PC-9 (cell line): ENCODE measurements at places on chromosomes 1 and 21. TPM values are rescaled to one million over a fixed set of nuclear protein-coding genes. Genes with fewer than 3 reads are reported as not detected.

Gene HHIPL2
- total RNA-seq: 14.0 and 18.7 TPM in 2 replicates

Gene CRYAA
- total RNA-seq: not detected in 2 replicates

Gene SLFNL1
- total RNA-seq: 0.35 and 0.41 TPM in 2 replicates

Gene AJAP1
- not detected in 2 replicates for total RNA-seq

Gene RGS13
- not detected in 2 replicates for total RNA-seq

Gene HES3
- total RNA-seq: not detected in 2 replicates

Gene RPRD2
- total RNA-seq: 24.3 and 36.2 TPM in 2 replicates

Gene ELF3
- 295 and 318 TPM in 2 replicates for total RNA-seq

Gene EMC1
- total RNA-seq: 40.7 and 45.8 TPM in 2 replicates

Gene ACOT11
- total RNA-seq: 24.9 and 25.7 TPM in 2 replicates

Gene MFSD2A
- total RNA-seq: 1.4 and 1.8 TPM in 2 replicates

Gene APOBEC4
- not detected in 2 replicates for total RNA-seq

Gene TMEM269
- total RNA-seq: 0.28 and 1.0 TPM in 2 replicates

Gene GSTM5
- total RNA-seq: not detected in 2 replicates

DNA sequence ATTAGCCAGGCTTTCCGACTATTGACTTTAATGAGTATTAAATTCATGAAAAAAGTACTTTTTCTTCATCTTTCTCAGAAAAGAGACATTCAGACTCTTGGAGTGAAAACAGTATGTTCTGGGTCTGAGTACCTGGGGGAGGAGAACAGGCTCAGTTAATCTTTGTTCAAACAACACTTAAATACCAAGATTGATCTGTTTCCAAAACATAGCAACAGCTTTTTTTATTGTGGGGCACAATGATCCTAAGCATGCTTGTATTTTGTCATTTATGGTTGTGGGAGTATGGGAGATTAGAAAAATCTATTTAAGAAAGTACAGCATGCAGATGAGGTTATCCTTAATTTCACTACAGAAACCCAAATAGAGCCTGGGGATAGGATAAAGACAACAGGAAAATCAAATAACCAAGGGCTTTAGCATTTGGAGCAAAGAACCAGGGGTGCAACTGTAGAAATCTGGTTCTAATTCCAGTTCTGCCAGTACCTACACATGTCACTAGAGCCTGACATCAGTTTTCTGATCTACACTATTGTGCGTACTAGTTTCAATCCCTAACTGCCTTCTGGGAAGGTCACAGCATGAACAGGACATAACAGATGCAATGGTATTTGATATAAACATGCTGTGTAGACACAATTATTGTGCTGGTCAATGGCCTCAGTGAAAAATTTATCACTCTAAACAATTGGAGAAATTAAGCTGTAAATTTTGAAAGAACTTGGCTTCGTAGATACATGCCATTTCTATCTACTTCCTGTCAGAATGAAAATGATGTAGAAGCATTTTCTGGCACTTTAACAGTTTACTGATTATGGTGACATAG lies 91.2 kb downstream of the KCNK1 start:
- DNase-seq: peak; percentile 28

DNA sequence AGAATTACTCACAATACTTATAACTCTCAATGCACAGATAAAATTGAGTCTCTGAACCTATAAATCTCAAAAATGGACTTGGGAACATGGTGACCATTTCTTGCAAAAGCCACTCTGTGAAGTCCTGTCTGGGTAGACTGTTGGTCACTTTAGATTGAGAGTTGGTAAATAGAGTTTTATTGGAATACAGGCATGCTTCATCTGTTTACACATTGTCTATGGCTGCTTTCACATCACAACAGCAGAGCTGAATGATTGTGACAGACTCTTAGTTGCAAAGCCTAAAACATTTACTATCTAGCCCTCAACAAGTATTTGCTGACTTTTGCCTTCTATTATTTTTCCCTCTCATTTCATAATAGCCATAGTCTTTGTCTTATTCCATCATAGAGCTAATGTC lies 24.1 kb upstream of the ASPM start:
- DNase-seq: no peak

- DNase-seq: no peak
These were observed 60.9 kb downstream of the SIPA1L2 start for GRCh38 chr1:232568906-232569553.

GRCh38 chr1:156262461-156263287 lies 14.8 kb upstream of the PAQR6 start:
- DNase-seq: peak; percentile 45

- DNase-seq: no peak
These were observed 132.9 kb downstream of the SYT2 start for GRCh38 chr1:202577381-202577780.

- DNase-seq: no peak
These were observed 77.1 kb downstream of the CLSTN1 start for GRCh38 chr1:9746651-9747050.

DNA sequence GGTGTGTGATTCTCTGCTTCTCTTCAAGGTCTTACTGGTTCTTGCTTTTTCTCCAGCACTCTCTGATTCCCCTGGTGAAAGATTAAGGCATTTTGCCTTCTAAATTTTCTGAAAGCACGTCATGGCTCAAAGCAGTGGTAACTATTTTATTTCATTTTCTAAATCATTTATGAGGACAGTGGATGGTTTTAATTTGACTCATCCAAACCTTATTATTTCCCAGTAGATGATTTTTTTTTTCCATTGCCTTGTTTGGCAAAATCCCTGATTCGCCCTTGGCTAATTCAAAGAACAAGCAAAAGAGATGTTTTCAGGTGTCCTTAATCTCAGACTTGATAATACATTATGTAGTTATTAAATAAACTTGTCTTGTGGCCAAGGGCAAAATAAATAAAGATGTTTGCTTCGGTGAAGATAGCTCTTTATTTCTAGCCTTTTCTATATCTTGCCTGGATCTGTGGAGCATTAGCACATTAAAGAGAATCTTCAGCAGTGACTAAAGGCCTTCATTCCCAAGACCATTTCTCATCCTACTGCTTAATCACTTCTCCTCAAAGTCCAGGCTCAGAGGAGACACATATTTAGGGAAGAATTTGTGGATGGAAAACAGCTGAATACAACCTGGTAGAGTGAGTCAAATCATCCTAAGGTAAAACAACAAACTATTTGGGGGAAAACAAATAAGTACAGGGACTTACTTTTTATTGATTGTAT lies 359.8 kb downstream of the DUSP10 start:
- DNase-seq: no peak

- no peak for DNase-seq
These were observed 265.7 kb upstream of the C1orf174 start for GRCh38 chr1:4165686-4166300.

DNA sequence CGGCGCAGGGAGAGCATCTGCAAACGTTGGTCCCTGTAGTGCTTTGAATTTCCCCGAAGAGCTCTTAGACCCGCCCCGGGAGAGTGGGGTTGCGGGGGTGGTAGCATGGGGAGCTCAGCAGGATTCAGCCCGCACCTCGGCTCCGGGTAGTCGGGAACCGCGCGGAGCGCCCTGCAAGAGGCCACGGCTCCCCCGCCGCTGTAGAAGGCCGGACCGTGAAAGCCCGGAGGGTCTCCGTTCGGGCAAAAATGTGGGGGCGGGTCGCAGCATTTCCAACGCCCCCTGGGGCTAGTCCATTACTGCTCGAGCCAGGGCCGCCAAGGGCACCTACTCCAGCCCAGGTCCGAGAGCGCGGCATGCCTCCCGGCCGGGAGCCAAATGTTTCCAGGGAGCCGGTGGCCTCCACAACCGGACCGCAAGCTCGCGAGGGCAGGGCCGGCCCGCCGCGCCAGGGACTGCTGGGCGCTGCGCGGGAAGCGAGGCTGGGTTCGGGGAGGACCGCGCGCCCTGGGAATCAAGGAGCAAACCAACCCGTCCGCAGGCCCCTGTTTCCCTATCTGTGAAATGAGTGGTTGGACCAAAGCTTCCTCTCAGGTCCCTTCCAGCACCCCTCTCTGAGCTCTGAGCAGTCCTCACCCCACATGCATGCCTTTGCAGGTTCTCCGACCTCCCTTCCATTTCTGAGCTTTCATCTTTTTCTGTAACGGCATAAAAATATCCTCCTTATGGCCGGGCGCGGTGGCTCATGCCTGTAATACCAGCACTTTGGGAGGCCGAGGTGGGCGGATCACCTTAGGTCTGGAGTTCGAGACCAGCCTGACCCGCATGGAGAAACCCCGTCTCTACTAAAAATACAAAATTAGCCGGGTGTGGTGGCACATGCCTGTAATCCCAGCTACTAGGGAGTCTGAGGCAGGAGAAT lies 775 bp upstream of the TMEM63A start:
- DNase-seq: peak; percentile 62

GRCh38 chr1:219666242-219666641 lies 53.3 kb upstream of the ZC3H11B start:
- DNase-seq: no peak

GRCh38 chr1:37851782-37852210 lies 7.6 kb downstream of the MTF1 start:
- DNase-seq: no peak

DNA sequence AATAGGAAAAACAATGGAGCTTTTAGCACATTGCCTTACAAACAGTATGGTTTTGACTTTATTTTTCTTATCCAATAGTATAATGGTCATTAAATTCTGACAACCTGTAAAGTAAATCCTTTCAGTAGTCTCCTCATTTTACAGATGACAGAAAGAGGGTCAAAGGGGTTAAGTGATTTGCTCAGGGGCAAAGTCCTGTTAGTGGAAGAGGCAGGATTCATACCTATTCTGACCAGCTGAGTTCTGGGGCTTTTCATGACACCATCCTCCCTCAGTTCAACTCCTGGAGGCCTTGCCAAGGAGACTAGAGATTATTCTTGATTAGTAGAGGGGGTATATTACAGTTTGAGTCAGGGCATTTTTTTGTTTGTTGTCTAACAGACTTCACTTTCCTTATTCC lies 278.7 kb upstream of the DUSP10 start:
- no peak for DNase-seq

GRCh38 chr1:160376525-160377131 lies 9.8 kb downstream of the NHLH1 start:
- peak; percentile 60 for DNase-seq

GRCh38 chr1:246161626-246162025 lies 345.5 kb downstream of the SMYD3 start:
- no peak for DNase-seq

DNA sequence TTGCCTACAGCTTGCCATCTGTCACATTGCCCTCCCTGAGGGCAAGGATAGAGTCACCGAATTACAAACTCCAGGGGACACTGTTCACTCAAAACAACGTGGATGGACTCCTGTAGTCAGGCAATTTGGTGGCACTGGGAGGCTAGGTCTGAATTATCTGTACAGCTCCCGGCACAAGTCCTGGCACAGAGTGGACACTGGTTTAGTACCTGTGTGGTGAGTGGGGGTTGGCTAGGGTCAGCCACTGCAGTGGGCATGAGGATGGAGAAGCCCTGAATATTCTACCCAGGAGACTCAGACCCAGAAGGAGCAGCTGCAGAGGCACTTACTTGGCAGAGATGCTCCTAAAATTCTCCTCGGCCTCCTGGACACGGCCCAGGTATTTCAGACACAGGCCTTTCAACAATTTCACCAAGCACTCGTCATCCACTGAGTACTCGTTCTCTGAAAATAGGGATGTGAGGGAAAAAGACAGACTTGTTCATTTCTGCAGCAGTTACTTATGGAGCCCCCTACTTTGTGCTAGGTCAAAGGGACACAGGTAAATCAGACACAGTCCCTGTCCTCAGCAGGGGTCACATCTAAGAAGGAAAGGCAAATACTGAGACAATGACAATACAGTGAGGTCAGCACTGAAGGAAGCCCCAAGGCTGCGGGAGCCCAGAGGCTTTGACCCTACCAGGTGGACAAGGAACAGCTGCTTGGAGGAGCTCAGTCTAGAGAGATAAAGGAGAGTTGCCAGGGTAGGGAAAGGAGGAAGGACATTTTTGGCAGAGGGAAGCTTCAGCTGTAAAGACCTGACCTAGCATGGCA lies 40.5 kb downstream of the TTC39A start:
- DNase-seq: no peak

GRCh38 chr1:161981126-161981525 lies 42.5 kb downstream of the OLFML2B start:
- no peak for DNase-seq

- no peak for DNase-seq
These were observed 41.7 kb downstream of the SLC30A1 start for GRCh38 chr1:211537253-211537652.

DNA sequence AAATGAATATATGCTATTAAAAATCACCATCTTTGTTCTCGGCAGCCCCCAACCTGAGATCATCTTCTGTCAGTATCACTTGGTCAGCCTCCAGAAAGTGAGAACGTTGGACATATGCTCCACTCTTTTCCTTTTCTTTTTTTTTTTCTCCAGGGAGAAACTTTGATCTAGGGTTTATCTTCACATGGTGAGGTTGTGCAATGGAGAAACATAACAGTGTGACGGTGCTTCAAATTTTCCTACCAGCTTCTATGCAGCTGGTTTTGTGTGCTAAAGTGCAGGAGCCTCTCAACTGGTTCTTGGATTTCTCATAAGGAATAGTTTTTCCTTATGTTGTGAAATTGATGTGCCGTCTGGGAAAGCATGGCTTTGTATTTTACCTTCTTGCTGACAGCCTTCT lies 1202.9 kb downstream of the NCAM2 start:
- no peak for DNase-seq

GRCh38 chr1:154614901-154615300 lies 6.9 kb upstream of the ADAR start:
- no peak for DNase-seq

GRCh38 chr1:239930686-239931262 lies 160.9 kb upstream of the FMN2 start:
- peak; percentile 49 for DNase-seq

- no peak for DNase-seq
These were observed 20.7 kb upstream of the CYYR1 start for GRCh38 chr21:26593800-26594199.

DNA sequence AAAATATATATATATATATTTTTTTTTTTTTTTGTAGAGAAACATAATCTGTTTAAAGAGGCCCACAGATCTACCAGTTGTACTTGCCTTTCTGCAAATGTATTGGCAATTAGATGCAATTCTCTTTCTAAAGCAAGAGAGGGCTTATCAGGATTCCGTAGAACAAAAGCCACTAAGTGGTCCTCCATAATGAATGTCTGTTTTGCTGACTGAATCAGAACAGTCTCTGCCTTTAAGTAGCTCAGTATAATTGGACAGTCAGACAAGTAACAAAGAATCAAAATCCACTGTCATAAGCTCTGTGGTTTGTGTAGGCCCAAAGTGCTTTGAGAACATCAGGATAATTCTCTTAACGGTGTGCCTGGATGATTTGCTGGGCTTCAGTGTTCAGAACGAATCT lies 17.3 kb downstream of the SARS1 start:
- DNase-seq: no peak

DNA sequence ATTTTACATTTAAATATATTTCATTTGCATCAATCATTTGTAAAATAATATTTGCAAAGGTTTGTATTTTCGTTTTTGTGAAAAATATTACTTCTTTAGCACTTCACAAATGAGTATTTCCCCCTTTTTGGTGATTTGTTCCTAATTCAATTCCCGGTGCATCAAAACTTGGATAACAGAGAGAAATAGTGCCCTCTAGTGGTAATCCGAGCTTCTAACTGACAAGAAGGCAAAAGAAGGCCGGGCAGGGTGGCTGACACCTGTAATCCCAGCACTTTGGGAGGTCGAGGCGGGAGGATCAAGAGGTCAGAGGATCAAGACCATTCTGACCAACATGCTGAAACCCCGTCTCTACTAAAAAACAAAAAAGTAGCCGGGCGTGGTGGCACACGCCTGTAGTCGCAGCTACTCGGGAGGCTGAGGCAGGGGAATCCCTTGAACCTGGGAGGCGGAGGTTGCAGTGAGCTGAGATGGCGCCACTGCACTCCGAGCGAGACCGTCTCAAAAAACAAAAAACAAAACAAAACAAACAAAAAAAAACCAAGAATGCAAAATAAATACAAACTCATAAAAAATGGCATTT lies 137.7 kb downstream of the COL11A1 start:
- peak; percentile 11 for DNase-seq

- no peak for DNase-seq
These were observed 29.5 kb downstream of the ARHGEF16 start for GRCh38 chr1:3483801-3484444.
